ENCODE measurements at places on chromosomes 7 and 10. TPM values are rescaled to one million over a fixed set of nuclear protein-coding genes. Genes with fewer than 3 reads are reported as not detected.

- DNase-seq: no peak
- no peaks in the 10 kb centered on the region for H3K27me3 ChIP-seq
- H3K4me3 ChIP-seq: no peak overlapping the region
- peaks cover 8% of the 10 kb centered on the region for H3K36me3 ChIP-seq
Measured at GRCh38 chr10:58373442-58373827, 11.8 kb upstream of the TFAM start.

GRCh38 chr10:53447576-53447975 lies 675.0 kb upstream of the MBL2 start:
- no peak overlapping the region for H3K27ac ChIP-seq
- no peaks in the 10 kb centered on the region for H3K36me3 ChIP-seq
- no peak overlapping the region for H3K4me3 ChIP-seq
- H3K27me3 ChIP-seq: no peaks in the 10 kb centered on the region

DNA sequence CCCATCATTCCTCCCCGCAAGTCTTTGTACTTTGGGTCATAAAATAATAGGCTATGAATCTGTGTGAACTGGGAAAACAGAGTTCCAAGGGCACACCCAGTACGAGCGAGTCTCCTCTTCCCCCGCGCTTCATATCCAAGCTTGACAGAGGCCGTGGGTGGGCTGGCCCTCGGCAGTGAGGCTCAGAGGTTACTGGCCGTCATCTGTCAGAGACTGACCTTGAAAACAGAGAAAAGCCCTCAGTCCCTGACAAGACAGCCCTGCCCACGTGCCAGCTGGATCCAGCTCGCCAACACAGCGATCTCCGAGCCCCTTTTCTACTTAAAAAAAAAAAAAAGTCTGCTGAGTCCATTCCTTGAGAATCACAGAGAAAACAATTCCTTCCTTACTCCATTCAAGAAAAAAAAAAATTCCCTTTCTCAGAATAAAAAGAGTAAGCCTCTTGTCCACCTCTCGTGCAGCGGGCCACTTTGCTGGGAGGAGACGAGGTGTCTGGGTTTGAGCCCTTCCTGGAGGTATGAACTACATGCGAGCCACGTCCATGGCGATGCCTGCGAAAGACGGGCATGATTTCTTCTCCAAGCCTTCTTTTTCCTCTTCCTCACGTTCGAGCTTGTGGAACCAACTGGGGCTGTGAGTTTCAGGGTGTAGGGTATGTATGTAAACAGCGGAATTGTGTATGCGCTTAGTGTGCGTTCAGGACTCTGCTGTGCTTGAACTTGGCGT lies 744 bp upstream of the BICC1 start:
- peak; percentile 29 for DNase-seq
- H3K27ac ChIP-seq: no peak overlapping the region
- no peaks in the 10 kb centered on the region for H3K36me3 ChIP-seq
- H3K27me3 ChIP-seq: no peaks in the 10 kb centered on the region
- H3K4me3 ChIP-seq: peak overlapping the region; percentile 57

DNA sequence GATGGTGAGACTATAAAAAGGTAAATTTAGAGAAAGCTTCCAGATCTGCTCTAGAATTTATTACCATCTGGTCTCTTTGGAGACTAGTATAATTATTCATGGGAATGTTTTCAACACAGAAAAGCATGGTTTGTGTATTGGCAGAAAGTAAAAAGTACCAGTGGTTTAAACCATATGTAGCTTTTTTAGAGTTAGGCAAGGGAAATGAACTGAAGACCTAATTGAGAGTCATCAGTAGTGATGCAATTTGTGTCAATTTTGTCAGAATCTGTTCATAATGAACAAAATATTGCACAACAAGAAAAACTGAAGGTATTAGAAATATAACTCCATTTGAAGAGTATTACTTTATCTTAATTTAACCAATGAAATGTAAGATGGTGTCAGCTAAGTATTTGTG lies 181.4 kb downstream of the ADK start:
- H3K36me3 ChIP-seq: no peaks in the 10 kb centered on the region
- DNase-seq: no peak
- peaks cover 8% of the 10 kb centered on the region for H3K4me1 ChIP-seq
- no peak overlapping the region for H3K4me3 ChIP-seq

FBXL13 gene
- polyA plus RNA-seq: 1.1 TPM

GIMAP8 gene
- not detected for polyA plus RNA-seq

OR2A12 gene
- polyA plus RNA-seq: not detected

WEE2 gene
- not detected for polyA plus RNA-seq

LIPN gene
- polyA plus RNA-seq: not detected

MINPP1 gene
- polyA plus RNA-seq: 23.7 TPM

Data from SK-N-SH (cell line).